Transverse colon (tissue), 4 donors: ENCODE measurements at places on chromosomes 7 and 10. TPM values are rescaled to one million over a fixed set of nuclear protein-coding genes. Genes with fewer than 3 reads are reported as not detected.

Gene UNC5B
- total RNA-seq, result 51.3 TPM

GRCh38 chr7:139594911-139595476, 71.5 kb downstream of the CLEC2L start:
- no peak for DNase-seq

Gene FOXI2
- not detected for total RNA-seq

DNA sequence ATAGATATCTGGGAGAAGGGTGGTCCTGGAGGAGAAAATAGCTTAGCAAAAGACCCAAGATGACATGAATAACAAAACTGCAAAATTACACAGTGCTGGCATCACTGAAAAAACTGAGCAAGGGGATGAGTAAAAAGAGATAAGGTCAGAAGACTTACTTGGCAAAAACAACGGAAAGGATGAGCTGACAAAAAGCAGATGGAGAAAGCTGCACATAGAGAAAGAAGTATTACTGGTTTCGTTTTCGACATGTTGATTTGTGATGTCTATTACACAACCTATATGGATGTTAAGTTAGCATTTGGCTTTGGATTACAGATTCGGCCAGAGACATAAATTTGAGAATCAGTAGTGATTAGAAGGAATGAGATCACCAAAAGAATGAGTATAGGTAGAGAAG, 132.1 kb downstream of the MACC1 start:
- no peak for DNase-seq

Gene GNG11
- total RNA-seq, result 6.2 TPM

- no peak for DNase-seq
Measured at GRCh38 chr7:47833211-47833610, 115.1 kb downstream of the PKD1L1 start.

DNA sequence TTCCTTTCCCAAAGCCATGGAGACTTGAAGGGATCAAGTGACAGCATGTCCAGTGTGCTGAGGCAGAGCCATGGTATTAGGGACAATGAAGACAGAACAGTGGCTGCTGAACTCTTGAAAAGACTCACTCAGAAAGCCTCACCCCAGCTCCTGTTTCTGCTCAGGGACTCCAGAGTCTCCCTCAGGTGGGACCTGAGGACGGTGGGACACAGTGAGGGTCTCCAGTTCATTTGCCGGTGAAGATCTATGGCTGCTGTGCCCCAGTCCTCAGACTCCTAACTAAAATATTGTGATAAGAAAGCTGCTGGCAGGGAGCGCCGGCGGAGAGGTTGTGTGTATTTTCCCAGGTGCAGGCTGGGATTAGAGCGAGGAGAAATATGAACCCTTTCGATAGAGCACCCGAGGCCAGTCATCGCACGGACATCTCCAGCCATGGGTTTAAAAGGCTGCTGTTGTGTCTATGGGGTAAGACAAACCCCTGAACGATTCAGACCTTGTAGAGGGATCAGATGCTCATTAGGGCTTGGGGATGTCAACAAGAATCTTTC, 57.2 kb downstream of the C7orf25 start:
- DNase-seq, result no peak

DNA sequence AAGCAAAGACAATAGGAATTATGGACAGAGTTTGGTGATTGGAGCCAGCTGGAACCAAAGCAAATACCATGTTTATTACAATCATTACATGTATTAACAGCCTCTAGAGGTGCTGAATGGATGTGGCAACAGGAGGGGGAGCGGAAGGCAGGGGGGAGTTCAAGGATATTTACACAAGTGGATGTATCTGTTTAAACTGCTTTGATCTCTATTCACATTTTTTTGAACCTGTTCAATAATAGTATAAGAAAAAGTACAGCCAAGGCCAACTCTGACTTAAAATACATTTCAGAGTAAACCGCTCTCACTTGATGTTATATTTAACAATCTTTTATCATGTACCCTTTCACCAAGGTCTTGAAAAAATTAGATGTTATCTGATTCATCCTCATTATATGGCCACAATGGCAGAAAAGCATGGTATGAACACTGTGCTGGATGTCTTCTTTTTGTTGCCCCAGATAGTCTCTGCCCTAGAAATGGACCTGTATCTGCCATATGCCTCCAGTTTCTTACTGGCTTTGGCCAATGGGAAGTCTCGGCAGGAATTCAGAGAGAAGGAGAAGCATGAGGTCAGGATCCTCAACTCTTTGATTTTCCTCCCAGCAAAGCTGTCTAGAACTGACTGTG, 88.2 kb upstream of the FAM133B start:
- DNase-seq, result no peak

- DNase-seq, result no peak
Measured at GRCh38 chr7:134457210-134457609, 1.7 kb downstream of the AKR1B1 start.

Gene GRID1
- total RNA-seq, result 0.40 TPM

- DNase-seq, result no peak
Measured at GRCh38 chr7:74507538-74508319, 54.0 kb downstream of the GTF2IRD1 start.

Gene SHH
- total RNA-seq, result 3.7 TPM

DNA sequence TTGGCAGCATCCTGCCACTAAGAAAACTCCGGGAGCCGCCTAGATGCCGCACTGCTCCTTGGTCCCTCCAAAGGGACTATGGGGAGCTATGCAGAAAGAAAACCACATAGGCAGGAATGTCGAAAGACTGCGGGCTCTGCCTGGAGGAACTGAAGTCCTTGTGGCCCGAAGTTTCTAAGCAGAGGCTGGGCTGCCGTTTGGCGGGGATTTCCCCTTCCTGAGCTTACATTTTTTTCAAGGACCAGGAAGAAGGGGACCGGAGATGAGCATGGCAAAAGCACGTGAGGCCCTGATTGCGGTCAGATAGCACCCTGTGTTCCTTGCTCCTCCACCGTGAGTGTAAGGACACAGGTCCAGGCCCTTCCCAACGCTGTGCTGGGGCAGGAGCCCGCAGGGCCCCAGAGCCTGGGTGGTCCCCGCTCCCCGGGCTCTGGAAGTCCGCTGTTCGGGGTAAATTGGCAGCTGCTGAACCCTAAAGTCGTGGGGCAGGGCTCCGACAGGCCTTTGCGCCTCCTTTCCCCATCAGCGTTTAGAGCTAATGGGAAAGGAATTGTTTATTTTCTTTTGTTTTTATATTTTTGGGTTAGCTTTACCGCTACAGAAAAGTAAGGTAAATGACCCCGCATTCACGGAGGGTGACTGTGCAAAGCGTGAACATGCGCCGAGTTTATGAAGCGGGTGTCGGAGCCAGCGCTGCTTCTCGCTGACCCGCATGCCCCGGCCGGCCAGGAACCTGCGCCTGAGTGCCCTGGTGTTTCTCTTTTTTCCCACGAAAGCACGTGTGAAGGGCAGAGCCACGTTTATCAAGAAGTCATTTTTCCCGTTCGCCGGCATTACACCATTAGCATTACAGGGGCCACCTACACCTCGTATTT, 356.5 kb upstream of the ZNF32 start:
- no peak for DNase-seq

Gene SLC25A28
- 22.1 TPM for total RNA-seq

DNA sequence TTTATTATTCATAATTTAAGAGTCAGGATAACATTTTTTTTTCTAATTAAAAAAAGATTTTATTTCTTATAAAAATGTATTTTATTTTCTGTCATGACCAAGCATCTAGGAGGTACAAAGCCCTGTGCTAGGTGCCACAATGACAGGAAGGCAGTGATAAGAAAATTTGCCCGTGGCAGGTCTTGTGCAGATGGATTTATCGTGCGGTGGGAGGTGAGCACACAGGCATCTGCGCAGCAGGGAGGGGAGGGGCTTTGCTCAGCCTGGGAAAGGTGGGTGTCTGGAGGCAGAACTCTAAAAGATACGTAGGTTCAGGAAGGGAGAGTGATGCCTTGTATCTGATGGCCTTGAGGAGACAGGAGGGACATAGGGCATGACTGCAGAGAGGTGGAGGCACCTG, 115.6 kb downstream of the ABCA13 start:
- no peak for DNase-seq

DNA sequence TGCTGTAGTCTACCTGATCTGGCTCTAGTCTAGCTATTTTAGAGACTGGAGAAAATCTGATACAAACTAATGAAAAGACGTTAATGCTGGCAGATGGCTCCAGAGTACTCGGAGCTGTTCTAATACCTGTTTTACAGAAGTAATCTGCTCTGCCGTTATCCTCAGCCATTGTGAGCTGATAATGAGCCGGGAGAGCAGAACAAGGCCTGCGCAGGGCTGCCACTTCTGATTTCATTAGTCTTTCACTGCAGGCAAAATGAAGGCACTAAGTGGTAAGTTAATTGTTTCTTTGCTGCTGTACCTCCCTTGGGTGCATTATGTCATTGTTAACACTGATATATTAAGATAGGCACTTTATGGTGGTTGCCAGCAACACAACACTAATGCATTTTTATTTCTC, 456.4 kb upstream of the PFKP start:
- DNase-seq, result no peak

DNA sequence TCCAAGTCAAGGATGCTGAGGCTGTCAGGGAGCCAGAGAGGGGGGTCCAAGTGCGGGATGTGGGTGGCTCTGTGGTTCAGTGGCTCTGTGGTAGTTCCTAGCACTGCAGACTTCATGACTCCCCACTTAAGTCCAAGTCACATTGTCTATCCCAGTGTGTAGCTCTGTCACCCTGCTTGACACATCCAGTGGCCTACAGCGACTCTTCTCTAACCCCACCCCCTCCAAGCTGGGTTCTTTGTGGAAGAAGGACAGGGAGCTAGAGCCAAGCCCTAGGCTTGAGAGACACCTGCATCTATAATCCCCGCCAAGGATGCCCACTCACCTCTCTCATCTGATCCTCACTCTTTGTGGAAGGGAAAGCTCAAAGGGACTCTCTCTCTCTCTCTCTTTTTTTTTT, 57.6 kb downstream of the ADCYAP1R1 start:
- DNase-seq, result no peak

DNA sequence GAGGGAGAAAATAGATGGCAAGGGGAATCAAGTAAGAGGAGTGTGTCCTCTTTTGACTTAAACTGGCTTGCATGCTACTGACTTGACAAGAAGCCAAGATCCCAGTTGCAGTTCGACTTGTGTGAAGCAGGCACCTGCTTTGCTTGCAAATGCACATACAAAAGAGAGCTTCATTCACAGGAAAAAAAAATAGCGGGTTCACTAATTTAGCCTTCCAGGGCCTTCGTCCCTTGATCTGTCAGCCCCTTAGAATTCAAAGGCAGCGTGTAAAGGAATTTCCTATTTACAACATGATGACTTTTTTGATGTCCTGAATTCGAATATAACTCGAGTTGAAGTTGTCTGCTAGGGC, 192.1 kb downstream of the CELF2 start:
- no peak for DNase-seq

- DNase-seq, result no peak
Measured at GRCh38 chr10:51224671-51225161, 150.4 kb downstream of the PRKG1 start.

Gene COL13A1
- 0.68 TPM for total RNA-seq

Gene FZD8
- total RNA-seq, result 9.4 TPM

- no peak for DNase-seq
Measured at GRCh38 chr7:108310351-108310750, 145.9 kb downstream of the NRCAM start.

GRCh38 chr7:47625861-47626715, 44.2 kb upstream of the TNS3 start:
- no peak for DNase-seq

Gene FAM13C
- total RNA-seq, result 5.6 TPM

Gene ZNF485
- not detected for total RNA-seq

Gene SAMD9
- total RNA-seq, result 2.6 TPM

- peak; percentile 24 for DNase-seq
Measured at GRCh38 chr10:18195060-18195799, 55.0 kb downstream of the CACNB2 start.

DNA sequence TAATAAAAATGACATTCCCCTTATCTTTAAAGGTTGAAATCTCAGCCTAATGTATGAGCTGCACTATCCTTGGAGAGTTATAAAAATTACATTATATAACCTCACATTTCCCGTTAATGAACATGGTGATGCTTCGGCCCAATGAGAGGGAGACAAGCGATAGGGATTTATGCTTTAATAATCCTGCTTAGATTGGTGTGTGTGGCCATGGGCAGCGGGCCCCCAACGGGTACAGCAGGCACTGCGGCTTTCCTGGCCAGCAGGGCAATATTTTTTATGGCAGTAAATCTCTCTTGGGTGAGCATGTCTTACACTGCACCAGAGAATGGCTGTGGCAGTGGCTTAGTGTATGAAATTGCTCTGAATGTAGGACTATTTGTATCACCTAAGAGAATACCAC, 246.3 kb downstream of the GFRA1 start:
- no peak for DNase-seq
